ENCODE measurements at places on chromosomes 3 and 15.

DNA sequence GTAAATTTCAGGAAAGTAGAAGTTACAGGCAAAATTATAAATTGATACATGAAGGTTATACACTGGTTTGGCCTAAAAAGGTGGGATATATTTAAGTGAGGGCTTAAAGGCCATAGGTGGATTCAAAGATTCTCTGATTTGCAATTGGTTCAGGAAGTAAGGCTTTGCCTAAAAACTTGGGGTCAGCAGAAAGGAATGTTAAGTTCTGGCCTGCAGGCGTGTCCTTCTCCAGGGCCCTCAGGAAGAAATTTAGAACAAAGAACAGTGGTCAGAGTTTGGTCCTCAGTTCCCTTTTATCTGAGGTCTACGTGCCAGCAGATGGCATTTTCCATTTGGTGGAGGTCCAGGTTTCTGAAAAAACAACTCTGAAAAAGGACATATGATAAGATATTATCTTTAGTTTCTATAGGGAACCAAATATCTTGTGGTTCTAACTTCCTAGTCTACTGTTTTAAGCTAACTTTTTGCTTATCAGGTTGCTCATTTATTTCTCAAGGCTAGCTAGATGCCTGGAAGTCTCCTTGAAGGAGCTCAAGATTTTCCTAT lies 40.5 kb downstream of the SCN11A start:
- DNase-seq, result no peak

DNA sequence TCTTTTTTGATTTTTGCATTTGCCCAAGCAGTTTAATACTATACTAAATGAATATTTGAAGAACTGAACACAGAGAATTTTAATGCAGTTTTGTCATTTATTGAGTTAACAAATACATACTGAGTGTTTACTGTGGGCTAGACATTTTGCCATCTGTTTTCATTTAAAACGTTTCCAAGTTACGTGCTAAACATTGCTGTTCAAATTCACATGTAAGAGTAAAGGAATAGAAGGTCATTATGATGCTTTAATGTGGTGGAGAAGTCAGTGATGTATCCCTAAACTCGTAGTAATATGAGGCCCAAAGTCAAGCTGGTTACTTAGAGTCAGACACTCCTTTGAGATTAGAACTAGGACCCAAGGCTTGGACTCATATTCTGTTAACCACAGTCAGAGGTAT lies 49.4 kb downstream of the CRYBG3 start:
- no peak for DNase-seq

DNA sequence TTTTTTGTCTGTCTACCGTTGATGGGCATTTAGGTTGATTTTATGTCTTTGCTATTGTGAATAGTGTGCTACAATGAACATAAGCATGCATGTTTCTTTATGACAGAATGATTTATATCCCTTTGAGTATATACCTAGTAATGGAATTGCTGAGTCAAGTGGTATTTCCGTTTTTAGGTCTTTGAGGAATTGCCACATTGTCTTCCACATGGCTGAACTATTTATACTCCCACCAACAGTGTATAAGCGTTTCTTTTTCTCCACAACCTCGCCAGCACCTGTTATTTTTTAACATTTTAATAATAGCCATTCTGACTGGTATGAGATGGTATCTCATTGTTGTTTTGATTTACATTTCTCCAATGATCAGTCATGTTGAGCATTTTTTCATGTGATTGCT lies 89.6 kb upstream of the GALNT15 start:
- DNase-seq, result no peak

GRCh38 chr3:123244128-123244527 lies 42.4 kb downstream of the SEC22A start:
- no peak for DNase-seq

DNA sequence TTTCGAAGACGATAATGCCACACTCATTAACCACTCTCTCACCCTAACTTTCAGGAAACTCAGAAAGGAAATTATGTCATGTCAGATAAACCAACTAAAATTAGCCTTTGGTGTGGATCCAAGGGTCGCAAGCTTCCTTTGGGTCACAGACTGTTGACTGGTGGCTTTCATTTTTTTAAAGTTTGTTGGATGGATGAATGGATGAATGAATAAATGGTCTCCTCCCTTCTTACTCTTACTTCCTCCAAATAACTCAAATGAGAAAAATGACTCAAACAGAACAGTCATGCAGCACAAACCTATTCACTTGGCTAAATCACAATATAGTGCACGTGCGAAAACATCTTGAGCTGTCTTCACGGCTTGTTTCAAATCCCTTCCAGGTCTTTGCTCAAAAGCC lies 82.9 kb upstream of the HACD2 start:
- DNase-seq, result no peak

GRCh38 chr3:178827285-178827856 lies 244.2 kb downstream of the ZMAT3 start:
- no peak for DNase-seq

DNA sequence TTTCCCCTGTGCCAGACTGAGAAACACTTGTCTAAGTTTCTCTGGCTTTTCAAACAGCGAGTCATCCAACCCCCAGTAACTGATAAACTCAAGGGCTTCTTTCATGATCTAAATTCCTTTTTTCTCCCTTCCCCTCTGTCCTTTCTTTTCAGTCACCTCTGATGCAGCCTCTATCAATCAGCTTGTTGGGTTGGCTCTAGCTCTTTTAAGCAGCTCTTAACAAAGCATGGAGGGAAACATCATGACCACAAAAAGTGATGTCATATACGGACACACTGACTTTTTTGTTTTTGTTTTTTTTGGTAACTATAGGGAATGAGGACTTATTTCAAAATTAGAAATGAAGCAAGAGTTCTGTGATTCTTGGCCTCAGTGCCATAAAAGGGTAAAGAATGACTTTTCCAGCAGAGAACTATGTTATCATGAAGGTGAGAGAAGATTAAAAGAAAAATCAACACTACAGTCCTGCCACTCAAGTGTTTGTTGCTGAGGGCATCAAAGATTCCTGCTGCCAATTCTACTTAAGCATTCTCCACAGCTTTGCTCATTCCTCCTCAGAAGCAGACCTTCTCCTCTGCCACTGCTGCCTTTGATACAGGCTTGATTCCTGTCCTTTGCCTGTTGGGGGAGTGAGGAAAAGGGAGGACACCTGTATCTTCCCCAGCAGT lies 457.0 kb upstream of the ONECUT1 start:
- DNase-seq, result no peak

DNA sequence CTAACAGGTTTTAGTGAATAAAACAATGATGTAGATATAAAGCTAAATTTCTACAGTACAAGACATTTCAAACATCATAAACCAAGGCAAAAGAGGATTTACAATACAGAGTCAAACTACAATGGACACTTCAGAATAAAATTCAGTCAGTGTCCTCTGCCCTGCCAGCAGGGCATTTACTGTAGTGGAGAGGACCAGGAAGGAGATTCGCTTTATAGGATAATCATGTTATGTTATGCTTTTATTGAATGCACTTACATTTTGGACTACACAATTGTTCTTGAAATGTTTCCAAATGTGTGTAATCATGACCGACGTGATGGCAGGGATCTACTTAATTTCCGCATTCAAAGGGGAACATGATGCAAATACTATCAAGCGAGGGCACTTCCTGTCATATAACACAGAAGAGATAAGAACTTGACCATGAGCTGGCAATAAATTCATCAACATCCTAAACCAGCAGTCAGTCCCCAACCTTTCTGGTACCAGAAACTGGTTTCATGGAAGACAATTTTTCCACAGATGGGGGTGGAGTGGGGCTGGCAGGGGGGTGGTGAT lies 925.6 kb downstream of the FHIT start:
- DNase-seq, result no peak

DNA sequence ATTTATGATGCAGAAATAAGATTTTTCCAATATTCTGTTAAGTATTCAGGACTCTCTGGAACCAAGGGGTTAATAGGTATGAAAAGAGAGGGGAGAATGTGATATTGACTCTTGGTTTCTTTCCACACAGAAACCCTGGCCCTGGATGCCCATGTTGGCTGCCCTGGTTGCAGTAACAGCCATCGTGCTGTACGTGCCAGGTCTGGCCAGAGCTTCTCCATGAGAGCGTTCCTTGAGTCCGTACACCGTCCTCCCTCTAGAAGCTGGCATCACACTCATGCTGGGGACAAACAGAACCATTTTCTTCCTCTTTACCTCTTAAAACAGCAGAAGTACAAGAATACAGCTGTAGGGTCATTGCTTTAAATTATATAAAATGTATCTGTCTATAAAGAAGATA lies 81.1 kb upstream of the FLNB start:
- DNase-seq, result no peak

DNA sequence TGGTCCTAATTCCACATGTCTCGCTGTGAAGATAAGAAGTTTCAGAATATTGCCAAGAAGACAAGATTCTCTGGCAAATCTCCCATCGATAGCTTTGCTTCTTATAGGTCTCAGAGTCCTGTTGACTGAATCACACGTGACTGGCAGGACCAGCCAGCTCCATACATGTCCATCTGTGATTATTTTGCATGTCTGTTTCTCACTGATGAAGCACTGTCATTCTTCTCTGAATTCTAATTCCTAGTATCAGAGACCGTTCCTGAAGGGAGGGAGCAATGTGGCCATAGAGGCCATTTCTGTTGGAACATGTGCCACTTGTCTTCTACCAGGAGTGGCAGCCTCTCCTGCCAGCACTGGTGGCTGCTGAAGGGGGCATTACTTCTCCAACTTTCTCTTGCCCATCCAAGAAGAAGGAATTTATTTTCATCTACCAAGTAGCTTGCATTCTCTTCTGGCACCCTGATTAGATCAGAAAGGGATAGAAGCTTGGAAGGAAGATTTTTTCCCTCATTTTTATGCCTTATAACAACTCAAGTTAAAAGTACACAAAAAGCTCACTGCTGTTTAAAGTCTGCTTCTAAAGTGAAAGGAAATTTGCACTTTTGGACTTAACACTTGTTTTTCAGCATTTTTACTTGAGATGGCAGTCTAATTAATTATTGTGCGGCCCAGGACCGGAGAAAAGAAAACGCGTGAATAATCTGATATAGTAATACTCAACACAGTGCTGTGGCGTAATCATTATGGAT lies 115.8 kb downstream of the IQCH start:
- no peak for DNase-seq

DNA sequence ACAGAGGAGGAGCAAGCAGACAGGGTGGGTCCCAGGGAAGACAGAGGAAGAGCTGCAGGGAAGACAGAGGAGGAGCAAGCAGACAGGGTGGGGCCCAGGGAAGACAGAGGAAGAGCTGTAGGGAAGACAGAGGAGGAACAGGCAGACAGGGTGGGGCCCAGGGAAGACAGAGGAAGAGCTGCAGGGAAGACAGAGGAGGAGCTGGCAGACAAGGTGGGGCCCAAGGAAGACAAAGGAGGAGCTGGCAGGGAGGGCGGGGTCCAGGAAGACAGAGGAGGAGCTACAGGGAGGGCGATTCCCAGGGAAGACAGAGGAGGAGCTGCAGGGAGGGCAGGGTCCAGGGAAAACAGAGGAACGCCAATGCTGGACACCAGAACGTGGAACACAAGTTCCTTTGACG lies 66.5 kb downstream of the PLXNA1 start:
- no peak for DNase-seq

GRCh38 chr3:107794664-107795443 lies 272.1 kb downstream of the BBX start:
- DNase-seq, result no peak

GRCh38 chr15:40204100-40204499 lies 34.8 kb upstream of the PAK6 start:
- no peak for DNase-seq

- DNase-seq, result no peak
Measured at GRCh38 chr15:91975241-91975978, 121.9 kb downstream of the SLCO3A1 start.

GRCh38 chr3:136789976-136790375 lies 28.9 kb upstream of the SLC35G2 start:
- DNase-seq, result no peak

DNA sequence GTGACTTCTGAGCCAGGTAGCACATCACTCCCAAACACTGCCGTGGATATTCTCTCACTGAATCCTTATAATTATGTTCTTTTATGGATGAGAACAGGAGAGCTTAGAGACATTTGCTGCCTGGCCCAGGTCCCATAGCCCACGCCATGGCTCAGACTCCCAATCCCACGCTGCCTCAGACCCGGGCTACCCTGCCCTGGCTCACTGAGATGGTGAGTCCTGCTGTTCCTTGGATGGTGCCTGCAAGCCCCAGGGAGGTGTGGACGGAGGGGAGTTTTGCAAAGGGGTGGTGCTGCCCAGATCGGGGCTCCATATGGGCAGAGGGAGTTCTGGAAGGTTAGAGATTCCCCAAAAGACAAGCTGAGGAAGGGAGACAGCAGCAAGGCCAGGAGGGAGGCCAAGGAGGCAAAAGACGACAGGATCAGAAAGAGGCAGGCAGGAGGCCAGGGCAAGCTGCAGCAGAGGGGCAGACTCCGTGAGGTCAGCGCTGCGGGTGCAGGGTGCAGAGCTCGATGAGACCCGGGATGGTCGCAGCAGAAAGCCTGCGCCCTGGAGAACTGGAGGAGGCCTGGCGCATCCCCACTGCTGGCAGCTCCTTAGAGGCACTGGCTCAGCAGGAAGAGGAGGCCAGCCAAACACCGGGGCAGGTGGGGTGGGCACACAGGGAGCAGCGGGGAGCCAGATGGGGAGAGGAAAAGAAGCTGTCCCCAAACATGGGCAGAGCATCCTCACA lies 95.7 kb upstream of the ALDH1A3 start:
- DNase-seq, result no peak

DNA sequence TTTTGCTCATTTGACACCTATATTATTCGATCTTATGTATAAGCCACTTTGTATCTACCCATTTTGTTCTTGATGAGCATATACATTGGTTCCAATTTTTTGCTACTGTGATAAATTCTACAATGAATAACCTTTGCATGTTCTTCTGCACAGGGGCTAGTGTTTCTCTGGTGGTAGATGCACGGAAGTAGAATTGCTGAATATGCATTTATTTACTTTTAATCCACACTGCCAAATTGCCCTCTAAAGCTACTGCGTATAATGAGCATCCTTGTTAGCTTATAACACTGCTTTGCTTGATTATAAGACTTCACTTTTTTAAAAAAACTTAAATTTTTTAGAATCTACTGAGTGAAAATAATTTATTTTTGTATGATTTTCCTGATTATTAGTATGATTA lies 84.2 kb upstream of the PIAS1 start:
- DNase-seq, result no peak

- DNase-seq, result no peak
Measured at GRCh38 chr3:66413151-66413751, 87.6 kb downstream of the LRIG1 start.

GRCh38 chr3:139846729-139847128 lies 88.3 kb upstream of the CLSTN2 start:
- no peak for DNase-seq

- DNase-seq, result no peak
Measured at GRCh38 chr15:89860431-89860830, 33.4 kb downstream of the AP3S2 start.
